ENCODE measurements at places on chromosomes 4 and X.
A peak's percentile ranks its signal among the peaks of the same experiment; 100 is the strongest.

GRCh38 chr4:74114234-74114633, 15.2 kb upstream of the CXCL2 start:
- no peak for DNase-seq

GRCh38 chr4:164307262-164307661, 446.7 kb upstream of the SMIM31 start:
- DNase-seq = no peak

GRCh38 chr4:144851948-144852347, 206.0 kb downstream of the HHIP start:
- no peak for DNase-seq

DNA sequence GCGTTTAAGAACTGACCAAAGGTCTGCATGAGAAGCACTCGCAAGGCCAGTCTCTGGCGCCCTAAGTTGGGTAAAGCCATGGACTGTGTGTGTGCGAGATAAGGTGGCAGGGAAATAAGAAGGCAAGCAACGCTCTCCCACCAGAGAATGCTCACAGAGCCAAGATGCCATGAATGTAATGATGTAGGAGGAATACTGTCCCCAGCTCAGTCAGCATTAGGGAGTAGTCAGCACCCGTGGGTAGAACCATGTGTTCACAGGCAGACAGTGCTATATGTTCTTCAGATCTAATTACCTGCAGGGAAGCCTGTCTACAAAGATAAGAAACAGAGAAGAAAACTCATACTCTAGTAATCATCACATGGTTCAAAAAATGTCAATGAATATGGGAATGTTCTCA, 68.8 kb downstream of the SEC24D start:
- DNase-seq = no peak

DNA sequence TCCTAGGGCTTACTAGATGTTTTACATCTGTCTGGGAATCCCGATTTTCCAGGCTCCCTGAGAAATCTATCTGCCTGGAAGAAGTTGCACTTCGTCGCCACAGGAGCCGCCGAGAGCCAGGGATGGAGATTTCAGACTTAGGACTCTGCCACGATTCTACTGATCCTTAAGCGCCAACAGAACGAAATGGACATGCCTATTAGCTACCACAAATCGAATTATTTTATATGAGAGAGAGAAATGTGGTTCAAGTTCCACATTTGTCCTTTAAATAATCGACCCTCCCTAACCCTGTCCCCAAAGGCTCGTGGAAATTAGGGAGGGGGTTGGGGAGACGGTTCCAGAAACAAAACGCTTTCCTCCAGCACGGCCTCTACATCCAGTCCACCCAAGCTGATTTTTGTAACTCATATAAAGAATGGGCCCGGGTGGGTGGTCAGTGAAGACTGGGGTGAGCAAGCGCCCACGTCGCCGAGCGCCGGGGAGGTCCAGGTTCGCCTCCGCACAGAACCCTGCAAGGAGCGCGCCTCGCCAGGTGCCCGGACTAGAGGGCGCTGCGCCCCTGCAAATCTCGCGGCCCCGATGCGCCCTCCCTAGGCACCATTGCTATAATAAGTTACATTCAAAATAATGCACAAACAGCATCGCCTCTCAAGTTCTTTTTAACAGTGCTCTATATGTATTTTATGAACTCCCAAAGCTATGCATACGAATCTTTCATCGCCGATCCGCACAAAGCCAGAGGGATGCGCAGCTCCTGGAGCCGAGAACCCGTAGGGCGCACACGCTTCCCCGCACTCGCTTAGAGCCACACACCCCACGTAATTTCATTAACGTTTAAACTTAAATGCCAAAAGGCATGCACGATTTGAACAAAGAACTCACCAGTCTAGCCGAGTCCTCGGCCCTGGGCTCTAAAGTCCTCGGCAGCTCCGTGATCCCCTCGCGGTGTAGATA, 2.1 kb upstream of the FAT1 start:
- DNase-seq = peak; percentile 75

GRCh38 chr4:87002682-87003043, 67.9 kb downstream of the AFF1 start:
- no peak for DNase-seq

All from liver (tissue), 10 donors.